Right cardiac atrium (tissue), 5 donors: ENCODE measurements at places on chromosomes 16 and 17. TPM values are rescaled to one million over a fixed set of nuclear protein-coding genes. Genes with fewer than 3 reads are reported as not detected.
A peak's percentile ranks its signal among the peaks of the same experiment; 100 is the strongest.

Gene KCNJ16
- not detected for total RNA-seq

Gene LRRC75A
- 0.97 TPM for total RNA-seq

- peak; percentile 89 for DNase-seq
These were observed 20.3 kb downstream of the METRNL start for GRCh38 chr17:83099570-83100181.

DNA sequence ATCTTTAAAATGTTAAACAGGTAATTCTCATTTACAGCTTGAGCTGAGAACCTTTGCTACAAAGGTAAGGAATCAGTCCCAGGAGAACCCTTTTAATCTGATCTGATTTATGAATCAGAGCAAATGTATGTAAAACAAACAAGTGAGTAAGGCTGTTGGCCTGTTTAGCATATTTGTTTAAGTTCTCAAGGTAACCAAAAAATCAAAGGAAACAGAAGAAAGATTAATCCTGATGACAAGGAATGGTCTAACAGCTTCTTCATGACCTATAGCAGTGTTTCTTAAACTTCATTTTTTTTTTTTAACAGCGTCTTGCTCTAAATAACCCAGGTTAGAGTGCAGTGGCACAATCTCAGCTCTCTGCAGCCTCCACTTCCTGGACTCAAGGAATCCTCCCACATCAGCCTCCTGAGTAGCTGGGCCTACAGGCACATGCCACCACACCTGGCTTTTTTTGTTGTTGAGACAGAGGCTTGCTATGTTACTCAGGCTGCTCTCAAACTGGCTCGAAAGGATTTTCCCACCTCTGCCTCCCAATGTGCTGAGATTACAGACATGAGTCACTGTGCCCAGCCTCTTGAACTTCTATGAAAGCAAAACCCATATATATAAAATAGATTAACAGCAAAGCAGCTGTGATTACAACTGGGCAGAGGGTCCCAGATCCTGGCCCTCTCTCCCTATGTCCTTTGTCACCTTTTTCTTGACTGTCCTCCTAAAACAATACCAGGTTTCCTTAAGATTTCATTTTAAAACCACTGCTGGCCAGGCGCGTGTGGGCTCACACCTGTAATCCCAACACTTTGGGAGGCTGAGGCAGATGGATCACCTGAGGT, 5.1 kb upstream of the JPT1 start:
- no peak for DNase-seq

- DNase-seq, result no peak
These were observed 14.1 kb downstream of the FAM222B start for GRCh38 chr17:28828294-28829040.

Gene LITAFD
- not detected for total RNA-seq

- DNase-seq, result peak; percentile 75
These were observed 1.3 kb downstream of the SRL start for GRCh38 chr16:4240624-4241023.

Gene CD19
- total RNA-seq, result not detected

- no peak for DNase-seq
These were observed 158.1 kb upstream of the ASIC2 start for GRCh38 chr17:33451221-33451620.

GRCh38 chr16:63925221-63925620, 1196.6 kb downstream of the CDH11 start:
- no peak for DNase-seq

Gene MSLN
- 0.92 TPM for total RNA-seq

Gene SLC52A1
- total RNA-seq, result not detected

- DNase-seq, result no peak
These were observed 373.7 kb downstream of the SNX29 start for GRCh38 chr16:12349936-12350850.

DNA sequence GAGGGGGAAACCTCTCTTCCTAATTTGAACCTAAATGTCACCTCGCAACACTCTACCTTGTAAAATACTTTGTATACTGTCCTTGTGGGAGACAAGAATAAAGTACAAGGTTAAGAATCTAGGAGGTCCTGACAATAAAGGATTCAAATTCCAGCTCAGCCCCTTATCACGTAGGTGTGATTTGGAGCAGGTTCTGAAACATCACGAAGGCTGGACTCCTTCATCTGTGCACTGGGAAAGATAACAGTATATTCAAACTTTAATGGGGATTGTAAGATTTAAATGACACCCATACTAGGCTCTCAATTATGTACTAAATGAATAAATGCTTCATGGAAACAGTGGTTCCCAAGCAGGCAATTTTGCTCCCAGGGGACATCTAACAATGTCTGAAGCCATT, 2.1 kb downstream of the TXNDC11 start:
- DNase-seq, result no peak

- no peak for DNase-seq
These were observed 111.4 kb downstream of the SNX29 start for GRCh38 chr16:12087901-12088421.
